ENCODE measurements at places on chromosomes 7 and 10.

DNA sequence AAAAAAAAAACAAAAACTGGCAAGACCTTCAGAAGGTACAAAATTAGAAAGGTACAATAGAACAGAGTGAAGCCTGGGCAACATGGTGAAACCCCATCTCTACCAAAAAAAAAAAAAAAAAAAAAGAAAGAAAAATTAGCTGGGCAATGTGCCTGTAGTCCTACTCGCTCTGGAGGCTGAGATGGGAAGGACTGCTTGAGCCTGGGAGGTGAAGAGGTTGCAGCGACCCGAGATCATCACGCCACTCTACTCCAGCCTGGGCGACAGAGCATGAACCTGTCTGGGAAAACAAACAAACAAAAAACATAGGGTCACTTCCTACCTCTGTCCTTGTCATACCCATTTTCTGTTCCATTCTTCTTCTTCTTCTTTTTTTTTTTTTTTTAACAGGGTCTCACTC is 45.6 kb upstream of the DLG5 start:
- DNase-seq, result no peak

DNA sequence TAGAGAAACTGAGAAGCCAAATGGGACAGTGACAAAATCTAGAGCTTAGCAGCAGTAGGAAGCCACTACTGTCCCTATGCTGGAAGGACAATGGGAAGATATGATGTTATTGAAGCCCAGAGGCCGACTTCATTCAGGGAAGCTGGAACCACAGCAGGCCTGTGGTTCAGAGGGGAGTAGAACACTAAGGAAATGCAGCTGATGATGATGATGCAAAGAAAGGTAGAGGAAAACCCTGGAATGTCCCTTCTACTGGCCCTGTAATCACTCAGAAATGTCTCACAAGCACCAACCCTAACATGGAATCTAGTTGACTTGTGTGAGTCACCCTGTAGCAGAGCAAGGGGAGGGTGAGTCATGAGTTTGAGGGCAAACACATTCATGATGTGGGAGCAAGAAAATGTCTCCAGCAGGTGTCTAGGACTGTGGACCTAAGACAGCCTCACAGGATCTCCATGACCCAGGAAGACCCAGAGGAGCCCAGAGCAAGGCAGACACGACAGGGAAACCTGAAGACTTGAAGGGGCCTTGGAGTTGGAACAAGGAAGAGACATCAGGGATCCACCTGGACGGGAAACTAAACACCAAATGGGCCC is 37.0 kb upstream of the LRRC17 start:
- DNase-seq, result peak; percentile 93

GRCh38 chr10:72062832-72063702 is 25.3 kb downstream of the SPOCK2 start:
- DNase-seq, result peak; percentile 60

DNA sequence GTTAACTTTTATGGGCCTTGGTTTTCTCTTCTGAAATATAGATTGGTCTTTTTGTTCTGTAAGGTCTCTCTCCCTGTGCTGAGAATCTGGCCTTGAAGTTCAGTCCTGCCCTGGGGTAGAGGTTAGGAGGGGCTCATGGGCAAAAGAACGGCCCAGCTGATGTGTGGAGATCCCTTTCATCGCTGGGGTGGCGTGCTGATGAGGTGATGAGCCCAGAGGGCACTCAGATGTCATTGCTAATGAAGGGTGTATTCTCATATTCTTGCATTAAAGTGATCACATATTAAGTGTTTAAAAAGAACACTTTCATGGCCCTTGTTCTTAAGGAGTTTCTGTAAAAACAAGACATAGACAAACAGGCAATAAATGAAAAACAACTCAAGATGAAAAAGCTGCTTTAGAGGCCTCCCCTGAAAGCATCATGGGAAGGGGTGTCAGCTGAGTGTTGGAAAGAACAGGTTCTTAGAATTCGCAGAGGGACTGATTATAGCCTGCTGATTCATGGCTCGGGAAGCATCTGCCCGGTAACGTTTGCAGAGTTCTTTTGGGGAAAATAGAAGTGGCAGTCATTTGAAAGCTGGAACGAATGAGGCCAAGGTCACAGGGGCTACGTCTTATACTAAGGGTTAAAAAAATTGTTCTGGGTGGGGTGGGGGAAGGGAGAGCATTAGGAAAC is 72.5 kb upstream of the GPR158 start:
- no peak for DNase-seq

DNA sequence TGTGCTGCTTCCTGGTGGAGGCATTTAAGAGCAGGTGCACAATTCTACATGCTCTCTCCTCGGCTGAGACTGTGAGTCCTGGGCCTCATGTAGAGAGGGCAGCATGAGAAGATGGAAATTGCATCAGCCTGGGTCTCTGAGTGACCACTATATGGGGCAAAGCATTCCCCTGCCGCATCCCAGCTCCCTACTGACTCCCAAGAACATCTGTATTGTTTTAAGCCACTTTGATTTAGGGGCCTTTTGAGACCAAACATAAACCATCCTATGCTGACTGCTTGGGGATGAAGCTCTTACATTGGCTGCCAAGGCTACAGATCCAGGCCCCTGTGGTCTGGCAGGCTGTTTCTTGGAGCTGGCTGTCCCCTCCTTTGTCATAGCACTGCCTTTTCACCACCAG is 101.3 kb upstream of the TBX20 start:
- no peak for DNase-seq

DNA sequence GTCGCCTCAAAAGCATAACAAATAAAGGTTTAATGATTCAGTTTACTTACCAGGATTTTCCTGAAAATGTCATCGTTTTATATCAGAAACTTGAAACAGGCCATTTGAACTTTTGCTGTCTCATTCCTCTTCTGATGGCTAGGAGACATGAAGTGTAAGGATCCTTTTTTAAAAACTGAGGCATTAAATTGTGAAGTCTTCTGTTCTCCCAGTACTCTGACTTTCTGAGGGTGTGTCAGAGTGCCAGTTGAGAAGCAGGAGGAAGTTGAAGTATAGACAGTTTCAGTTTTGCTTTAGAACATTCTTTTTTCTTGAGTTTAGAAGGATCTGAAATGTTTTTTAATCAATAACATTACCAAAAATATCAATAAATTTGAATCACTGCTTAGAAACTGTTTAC is at the start of gene SAMD9L:
Gene SAMD9L (minus strand): TSS at position 242 of the 400 bp plus-strand sequence. CDS start 12,414 bp downstream, outside the sequence.
- no peak for DNase-seq

DNA sequence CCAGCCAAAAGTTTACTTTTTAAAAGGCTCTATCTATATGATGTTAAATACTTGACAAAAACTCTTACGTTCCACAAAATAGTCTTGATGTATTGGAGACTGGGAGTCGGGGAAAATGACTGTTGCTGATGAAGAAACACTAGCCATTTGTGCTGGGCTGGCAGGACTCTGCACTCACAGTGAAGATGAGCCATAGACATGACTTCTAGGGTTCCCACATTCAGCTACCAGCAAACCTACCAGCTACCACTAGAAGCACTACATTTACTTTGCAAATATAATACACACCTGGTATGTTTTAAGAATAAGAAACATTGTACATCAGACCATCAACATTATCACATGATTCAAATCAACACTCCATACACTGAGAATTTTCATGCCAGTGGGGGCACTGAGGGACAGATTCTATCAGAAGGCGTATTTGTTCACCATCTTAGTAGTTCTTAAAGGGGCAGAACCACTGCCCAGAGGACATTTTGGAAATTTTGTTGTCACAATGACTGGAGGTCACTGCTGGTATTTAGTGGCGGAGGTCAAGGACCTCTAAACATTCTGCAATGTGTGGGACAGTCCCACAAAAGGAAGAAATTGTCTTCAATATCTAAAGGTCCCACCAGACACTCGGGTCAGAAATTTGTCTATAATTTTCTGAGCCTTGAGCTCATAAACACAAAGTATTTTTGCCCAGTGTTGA is 52.3 kb downstream of the PARD3 start:
- DNase-seq, result no peak

GRCh38 chr7:99406557-99406956 is 1.8 kb downstream of the PDAP1 start:
- DNase-seq, result peak; percentile 59

- no peak for DNase-seq
Observed at GRCh38 chr7:32507414-32507813, 12.1 kb downstream of the AVL9 start.

- peak; percentile 92 for DNase-seq
Observed at GRCh38 chr7:128858380-128859231, 4.0 kb upstream of the ATP6V1F start.

DNA sequence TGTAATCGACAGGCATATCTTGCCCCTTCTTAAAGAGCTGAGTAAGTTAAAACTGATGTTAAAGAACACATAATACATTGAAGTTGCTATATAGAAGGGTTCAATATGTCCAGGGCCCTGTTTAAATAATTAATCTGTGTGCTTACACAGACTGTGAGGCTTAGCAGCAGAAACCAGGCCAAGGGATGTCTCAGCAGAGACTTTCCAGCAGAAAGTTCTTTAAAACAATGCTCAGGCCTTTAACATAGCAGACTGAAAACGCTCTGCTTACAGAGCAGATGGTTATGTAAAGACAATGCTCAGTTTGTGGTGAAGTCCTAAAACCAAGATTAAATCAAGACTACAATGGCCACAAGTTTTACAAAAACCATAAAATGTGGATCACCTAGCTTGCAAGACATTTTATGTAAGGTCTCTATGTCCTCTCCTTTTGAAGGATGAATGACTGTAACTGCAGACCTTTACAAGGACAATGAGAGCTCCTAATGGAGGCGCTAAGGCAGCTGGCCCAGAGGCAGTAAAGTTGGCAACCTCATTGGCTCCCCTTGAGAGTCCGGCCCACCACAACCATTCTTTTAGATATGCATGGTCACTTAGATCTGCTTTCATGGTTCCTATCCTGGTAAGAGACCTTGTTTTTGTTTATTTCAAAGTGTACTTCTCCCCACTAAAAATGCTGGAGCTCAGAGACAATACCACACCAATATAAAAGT is 56.3 kb downstream of the FZD1 start:
- DNase-seq, result no peak

GRCh38 chr10:18399158-18399557 is 252.2 kb downstream of the NSUN6 start:
- no peak for DNase-seq

GRCh38 chr10:118505363-118505762 is 90.1 kb downstream of the PRLHR start:
- no peak for DNase-seq

- DNase-seq, result no peak
Observed at GRCh38 chr7:92602352-92603088, 12.3 kb upstream of the FAM133B start.

DNA sequence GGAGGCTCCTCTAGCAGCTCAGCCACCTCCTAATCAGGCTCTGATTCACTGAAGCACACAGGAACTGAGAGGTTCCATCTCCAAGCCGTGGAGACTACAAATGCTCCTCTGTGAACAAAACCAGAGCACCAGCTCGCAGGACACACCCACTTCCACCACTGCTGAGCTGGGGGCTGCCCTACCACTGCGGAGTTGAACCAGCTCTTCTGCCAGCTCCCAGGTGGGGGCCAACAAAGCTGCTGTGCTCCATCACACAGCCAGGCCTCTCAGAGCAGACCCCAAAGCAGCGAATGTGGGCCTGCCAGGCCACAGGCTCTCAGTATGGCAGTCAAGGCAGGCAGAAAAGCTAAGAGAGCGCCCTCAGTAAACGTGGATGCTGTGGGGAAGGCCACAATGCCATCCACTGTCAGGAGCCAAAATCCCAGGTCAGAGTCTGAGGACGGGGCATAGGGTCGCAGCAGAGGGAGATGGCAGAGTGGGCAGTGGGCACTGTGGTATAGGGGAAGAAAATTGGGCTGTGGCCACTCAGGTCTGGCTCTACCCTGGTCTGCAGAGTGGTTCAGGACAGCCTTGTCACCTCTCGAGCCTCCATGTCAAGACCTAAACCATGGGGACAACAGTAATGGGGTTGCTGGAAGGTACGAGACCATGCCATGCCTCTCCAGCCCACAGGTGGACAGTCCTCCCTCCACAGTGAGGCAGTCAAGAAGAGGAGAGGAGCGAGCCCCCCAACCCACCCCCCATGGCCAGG is 82.1 kb downstream of the GRID1 start:
- DNase-seq, result no peak

- DNase-seq, result no peak
Observed at GRCh38 chr7:16271990-16272665, 149.2 kb downstream of the CRPPA start.

DNA sequence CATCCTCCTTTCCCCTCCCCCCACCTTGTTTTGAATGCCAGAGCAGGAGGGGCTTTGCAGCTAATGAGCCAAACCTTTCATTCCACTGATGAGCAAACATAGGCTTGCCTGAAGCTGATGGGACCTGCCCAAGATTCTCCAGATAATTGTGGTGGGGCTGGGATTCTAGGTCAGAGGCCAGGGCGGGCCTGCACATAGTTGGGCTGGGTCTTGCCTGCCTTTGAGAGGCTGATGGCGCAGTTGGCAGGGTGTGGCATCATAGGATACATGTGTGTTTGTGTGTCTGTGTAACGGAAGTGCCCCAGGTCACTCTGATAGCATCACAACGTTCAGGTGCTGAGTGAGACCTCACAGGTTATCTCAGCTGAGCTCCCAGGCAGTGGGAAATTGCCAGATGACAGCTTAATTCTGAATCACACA is 22.9 kb downstream of the BTBD16 start:
- DNase-seq, result no peak

GRCh38 chr10:83871187-83872081 is 267.9 kb upstream of the GHITM start:
- DNase-seq, result peak; percentile 69

- no peak for DNase-seq
Observed at GRCh38 chr7:105920766-105921165, 42.3 kb upstream of the CDHR3 start.

DNA sequence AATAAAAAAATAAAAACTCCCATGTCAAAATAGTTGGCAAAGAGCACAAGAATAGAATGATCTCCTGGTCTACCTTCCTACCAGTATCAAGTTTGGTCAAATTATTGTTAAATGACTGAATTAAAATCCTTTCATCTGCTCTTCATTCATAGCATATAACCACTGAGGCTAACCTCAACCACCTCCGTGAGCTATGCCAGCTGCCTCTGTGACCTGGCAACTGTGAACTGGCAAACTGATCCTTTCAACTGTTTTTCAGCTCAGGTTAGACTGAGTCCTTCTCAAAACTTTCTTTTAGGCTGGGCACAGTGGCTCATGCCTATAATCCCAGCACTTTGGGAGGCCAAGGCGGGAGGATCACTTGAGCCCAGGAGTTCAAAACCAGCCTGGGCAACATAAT is 36.1 kb downstream of the NUDCD3 start:
- DNase-seq, result no peak

GRCh38 chr7:103718482-103719061 is 270.9 kb downstream of the RELN start:
- no peak for DNase-seq

DNA sequence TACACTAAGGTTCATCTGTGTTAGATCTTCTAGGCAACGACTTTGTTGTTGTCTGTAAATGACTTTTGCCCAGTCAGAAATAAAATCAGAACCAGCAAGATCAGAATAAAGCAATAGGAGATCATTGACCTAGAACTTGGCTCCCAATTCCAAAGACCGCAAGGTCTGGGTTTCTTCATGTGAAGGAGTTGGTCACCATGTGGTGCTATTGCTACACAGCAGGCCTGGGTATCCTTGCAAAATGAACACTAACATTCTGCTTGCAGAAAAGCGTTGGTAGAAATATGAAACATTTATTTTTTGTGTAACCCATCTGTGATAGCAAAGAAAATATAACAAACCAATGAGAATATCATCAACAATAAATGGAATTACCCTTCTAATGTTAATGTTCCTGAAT is 831.0 kb downstream of the NXPH1 start:
- DNase-seq, result no peak

- DNase-seq, result no peak
Observed at GRCh38 chr7:4237296-4238235, 444.5 kb upstream of the FOXK1 start.
